ENCODE measurements at places on chromosomes 1 and 21.

DNA sequence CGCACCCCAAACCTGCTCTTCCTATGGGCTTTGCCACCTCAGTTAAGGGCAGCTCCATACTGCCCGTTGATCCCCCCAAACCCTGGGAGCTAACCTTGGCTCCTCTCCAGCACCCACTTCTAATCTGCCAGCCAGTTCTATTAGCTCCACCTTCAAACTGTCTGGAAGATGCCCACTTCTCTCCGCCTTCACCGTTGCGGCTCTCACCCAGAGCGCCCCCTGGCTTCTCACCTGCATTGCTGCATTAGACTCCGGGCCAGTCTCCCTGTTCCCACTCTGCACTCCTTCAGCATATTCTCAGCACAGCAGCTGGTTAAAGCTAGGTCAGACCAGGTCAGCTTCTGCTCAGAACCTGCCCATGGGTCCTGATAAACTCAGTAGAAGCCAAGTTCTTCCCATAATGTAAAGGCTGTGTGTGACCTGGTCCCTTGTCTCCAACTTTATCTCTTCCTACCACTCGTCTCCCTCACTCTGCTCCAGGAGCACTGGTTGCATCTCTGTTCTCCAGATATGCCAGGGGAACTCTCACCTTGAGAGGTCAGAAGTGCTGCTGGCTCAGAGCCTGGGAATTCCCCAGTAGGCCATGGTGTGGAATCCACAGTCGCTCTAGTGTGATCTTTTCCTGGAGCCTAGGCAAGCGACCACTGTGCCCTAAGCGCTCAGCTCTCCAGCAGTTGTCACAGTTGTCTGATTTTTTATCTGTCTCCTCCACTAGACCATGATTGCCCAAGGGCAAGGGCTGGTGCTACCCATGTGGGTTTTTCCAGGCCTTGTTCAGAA is 150.3 kb downstream of the HMGB4 start:
- no peak for DNase-seq

DNA sequence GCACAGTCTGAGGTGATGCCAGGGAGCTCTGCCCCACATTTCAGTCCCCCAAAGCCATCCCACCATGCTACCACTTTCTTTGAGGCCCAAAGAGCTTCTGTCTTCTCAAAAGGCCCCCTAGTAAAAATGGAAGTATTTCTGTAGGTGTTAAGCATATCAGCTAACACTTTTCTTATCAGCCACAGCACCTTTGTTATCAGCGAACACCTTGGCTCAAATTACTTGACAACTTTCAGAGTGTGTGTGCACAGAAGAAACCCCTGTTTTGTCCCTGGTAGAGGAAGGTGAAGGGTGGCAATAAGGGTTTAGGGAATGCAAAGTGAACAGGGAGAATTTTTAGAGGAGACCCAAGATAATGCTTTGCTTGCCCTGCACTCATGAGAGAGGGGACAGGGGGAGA is 54.8 kb upstream of the GJA8 start:
- no peak for DNase-seq

GRCh38 chr1:8043621-8044020 is 17.5 kb upstream of the ERRFI1 start:
- no peak for DNase-seq

DNA sequence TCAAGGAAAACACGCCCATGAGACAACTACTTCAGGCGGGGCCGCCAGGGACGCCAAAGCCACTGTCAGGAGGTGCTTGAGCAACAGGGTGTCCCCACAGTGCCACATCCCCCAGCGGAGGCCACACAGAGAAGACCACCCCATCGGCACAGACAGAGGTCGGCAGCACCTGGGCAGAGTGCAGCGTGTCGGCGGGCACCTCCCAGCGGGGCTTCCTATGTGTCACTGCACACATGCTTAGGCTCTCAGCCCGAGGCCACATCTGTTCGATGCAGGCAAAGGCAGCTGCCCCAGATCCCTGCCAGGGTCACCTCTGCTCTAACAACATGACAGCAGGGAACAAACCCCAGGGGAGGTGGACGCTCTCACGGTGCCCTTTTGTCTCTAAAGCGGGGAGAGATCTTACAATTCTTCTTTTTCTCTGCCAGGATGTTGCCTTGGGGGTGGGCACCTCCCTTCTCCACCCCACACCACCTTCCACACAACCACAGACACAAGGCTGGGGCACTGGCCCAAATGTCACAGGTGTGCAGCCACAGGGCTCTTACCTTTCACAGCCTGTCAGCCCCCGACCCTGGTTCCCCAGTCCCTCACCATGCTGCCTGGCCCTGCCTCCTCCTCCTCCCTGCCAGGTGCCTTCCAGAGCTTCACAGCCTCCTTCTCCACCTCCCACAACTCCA is 4.2 kb downstream of the KRTAP10-8 start:
- DNase-seq = no peak

GRCh38 chr1:152185544-152186391 is 26.7 kb upstream of the RPTN start:
- peak; percentile 5 for DNase-seq

DNA sequence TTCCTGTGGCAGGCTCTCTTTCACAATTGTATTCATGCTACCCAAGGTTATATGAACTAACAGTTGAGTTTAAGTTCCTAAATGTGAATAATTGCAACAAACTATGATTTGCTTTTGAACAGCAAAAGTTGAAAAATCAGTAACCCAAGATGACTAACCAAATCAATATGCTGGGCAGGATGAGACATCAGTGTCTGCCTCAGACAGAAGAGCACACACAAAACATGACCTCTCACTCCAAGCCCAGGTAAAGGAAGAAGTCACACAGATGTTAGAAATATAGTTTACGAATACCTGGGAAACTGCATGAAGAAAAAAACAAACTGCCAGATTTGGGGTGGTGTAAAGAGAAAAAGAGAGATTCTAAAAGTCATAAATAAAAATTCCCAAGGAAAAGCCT is 3.5 kb downstream of the OR2L13 start:
- DNase-seq = no peak

DNA sequence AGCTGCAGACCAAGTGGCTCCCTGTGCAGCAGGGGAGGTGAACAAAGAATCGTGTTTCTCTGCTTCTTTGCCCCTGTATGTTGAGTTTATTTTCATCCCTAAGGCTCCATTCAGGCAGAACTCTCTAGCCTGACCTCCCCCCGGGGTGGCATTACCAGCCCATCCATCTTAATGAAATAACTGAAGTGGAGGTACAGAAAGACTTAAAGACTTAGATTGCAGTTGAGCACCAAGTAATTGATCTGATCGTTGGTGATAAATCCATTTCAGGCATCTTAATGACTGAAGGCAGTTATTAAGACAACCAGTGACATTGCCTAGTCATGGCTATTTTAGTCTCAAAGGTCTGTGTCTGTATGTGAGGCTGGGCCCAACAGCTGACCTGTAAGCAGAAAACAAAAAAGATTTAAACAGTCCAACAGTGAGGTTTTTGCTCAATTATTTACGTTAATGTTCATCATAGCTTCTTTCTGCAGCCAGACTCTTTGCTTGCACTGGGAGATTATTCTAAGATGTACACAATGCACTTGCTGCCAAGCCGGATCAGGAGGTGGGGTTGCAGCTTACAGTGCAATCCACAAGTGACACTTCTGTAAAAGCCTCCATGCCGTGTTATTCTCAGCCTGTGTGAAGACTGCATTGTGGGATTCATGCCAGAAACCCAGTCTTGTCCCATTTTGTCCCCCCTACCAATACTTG is 363.0 kb upstream of the DUSP10 start:
- DNase-seq = no peak

- DNase-seq = no peak
Observed at GRCh38 chr1:40353082-40353481, 20.4 kb upstream of the SMAP2 start.

GRCh38 chr1:221268295-221268694 is 389.1 kb downstream of the HLX start:
- no peak for DNase-seq

DNA sequence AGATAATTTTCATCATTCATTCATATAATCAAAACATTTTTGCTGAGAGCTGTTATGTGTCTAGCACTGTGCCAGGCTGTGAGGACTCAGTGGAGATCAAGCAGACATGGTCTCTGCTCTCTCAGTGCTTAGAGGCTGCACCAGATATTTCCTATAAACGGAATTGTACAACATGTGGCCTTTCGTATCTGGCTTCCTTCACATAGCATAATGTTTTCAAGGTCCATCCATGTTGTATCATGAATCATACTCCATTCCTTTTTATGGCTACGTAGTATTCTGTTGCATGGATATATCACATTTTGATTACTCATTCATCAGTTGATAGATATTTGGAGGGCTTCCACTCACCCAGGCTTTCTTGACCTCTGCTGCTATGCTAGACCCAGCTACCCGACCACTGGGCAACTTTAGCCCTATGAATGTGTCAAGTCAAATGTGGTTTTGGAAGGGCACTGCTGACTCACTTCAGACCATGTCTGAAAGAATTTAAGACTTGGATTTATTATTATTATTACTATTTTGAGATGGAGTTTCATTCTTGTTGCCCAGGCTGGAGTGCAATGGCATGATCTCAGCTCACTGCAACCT is 18.5 kb downstream of the NCF2 start:
- DNase-seq = no peak

DNA sequence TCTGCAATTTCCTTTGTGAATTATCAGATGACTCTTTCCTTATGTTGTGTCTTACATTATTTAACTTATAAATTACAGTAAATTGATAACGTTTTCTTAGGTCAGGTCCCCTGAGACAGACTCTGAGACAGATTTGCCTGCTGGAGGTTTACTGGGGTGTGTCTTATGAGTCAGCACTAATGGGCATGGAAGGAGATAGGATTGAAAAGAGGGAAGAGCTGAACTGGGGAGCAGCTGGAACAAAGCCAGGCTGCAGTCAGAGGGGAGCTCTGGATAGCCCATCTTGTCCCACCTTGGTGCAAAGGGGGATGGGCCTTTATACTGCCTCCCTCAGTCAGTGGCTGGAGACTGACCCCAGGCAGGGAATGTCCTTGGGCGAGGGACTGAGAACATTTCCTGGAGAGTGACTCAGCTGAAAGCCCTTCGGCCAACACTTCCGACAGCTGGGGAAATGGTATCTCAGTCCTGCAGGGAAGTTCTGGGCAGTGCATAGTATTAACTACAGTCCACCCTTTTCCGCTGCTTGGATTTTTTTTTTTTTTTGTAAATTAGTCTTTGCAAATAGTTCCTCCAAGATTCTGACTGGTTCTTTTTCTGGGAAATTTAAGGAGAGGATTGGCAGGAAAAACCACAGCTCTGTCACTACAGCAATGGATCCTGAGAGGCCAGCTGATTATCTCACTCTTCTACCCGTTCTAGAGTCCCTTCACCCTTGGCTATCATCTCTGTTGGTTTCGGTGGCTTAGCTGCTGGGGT is 39.1 kb upstream of the CDC42BPA start:
- DNase-seq = no peak

DNA sequence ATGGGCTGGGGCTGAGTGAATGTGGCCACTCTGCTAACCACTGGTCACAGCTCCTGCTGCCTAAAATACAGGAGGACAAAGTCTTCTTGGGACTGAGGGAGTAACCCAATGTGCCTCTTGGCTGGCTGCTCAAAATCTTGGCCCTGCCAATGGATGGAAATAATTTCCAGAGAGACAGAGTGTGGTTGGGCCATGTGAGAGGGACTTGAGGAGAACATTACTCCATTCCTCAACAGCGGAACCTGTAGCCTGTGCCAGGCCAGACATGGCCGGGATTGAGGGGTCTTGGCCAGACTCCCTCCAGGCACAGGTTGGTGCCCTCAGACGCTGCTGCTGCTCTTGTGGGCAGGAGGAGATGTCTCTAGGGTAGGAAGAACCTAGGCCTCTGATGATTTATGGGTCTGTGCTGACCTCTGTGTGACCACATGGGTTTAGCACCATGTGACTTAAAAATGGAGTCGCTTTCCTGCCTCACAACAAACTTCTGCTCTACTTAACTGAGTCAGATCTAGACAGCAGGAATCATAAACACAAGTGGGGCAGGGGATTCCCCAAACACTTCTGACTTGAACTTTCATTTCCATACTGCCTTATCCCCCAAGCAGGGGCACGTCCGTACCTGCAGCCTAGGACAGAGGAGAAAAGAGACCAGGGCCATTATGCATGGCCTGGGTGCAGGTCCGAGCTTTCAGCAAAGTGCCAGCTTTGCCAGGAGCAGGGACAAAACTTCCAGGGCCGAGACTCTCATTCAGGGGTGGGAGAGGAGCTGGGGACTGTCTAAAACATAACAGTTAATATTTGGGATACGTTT is 79.2 kb downstream of the CD34 start:
- no peak for DNase-seq

GRCh38 chr1:70003211-70003908 is 202.0 kb downstream of the LRRC40 start:
- DNase-seq = no peak

GRCh38 chr1:41493626-41494350 is 9.3 kb upstream of the EDN2 start:
- no peak for DNase-seq

- DNase-seq = no peak
Observed at GRCh38 chr1:100354971-100355394, 2.7 kb downstream of the CDC14A start.

DNA sequence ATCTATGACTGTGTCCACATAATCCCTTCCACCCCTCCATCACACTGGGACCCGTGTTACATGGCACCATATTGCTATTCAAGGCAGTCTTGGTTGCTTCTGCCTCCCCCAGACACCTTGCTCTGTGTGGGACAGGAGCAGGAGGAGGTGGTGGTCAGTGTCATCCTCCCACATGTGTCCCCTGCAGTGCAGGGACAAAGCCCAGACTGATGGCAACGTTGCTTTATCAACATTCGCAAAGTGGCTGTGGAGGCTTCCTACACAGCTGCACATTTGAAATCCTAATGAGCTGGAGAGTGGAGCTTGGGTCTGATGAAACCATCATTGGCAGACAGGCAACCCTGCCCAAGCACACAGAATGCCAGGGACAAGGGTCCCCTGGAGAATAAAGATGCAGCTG is 26.2 kb downstream of the TRIM67 start:
- no peak for DNase-seq

DNA sequence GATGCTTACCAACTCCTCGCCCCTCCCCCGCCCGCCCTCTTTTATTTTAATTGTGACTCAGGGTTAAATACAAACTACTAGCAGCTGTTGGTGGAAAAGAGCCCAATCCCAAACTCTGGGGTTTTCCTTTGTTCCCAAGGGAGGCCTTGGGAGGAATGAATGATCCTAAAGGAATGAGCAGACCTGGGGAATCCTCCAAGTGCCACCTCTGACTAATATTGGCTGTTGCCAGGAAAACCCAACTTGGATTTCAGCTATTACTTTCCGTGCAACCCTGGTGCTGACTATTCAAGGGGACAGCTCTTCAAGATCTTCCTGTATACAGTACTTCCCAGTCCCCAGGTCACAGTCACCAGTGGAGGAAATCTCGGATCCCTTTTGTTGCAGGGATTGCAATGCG is 1.3 kb upstream of the S100A10 start:
- no peak for DNase-seq

GRCh38 chr1:36351227-36351977 is 28.0 kb upstream of the EVA1B start:
- DNase-seq = no peak

GRCh38 chr1:234929369-234929768 is 199.3 kb downstream of the TOMM20 start:
- DNase-seq = no peak

Measured in activated T-helper 1 cell treated with anti-CD3 and anti-CD28 coated beads, Interleukin-2, amount 50 U/mL, for 16 hours (primary cell).